ENCODE measurements at places on chromosomes 4 and X.
A peak's percentile ranks its signal among the peaks of the same experiment; 100 is the strongest.

- DNase-seq = no peak
Measured at GRCh38 chrX:113389846-113390245, 549.2 kb upstream of the AMOT start.

GRCh38 chr4:54085284-54085683, 14.7 kb upstream of the GSX2 start:
- DNase-seq = peak; percentile 94

DNA sequence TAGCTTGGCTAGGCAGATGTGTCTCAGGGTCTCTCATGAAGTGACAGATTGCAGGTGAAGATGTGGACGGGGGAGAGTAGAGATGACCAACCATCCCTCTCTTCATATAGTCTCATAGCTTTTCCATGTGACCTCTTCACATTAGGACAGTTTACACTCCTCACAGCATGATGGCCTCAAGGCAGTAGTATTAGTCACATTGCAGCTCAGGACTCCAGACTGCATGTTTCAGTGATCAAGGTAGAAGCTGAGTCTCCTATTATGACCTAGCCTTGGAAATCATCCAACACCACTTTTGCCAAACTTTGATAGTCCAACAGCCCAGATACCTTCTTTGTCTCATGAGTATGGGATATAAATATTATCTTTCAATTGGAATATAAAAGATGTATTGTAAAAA, 147.7 kb downstream of the GASK1B start:
- peak; percentile 21 for DNase-seq

DNA sequence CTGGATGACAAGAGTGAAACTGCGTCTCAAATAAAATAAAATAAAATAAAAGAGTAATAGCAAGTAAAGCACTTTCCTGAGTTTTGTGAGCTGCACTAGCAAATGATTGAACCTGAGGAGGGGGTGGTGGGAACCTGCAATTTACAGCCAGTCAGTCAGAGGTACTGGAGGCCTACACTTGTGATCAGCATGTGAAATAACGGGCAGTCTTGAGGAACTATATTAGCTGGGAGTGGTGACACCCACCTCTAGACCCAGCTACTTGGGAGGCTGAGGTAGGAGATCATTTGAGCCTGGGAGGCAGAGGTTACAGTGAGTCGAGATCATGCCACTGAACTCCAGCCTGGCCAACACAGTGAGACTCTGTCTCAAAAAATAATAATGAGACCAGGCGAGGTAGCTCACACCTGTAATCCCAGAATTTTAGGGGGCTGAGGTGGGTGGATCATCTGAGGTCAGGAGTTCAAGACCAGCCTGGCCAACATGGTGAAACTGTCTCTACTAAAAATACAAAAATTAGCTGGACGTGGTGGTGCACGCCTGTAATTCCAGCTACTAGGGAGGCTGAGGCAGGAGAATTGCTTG, 537.1 kb upstream of the HTR2C start:
- no peak for DNase-seq

- DNase-seq = no peak
Measured at GRCh38 chr4:30838331-30838730, 118.2 kb downstream of the PCDH7 start.

DNA sequence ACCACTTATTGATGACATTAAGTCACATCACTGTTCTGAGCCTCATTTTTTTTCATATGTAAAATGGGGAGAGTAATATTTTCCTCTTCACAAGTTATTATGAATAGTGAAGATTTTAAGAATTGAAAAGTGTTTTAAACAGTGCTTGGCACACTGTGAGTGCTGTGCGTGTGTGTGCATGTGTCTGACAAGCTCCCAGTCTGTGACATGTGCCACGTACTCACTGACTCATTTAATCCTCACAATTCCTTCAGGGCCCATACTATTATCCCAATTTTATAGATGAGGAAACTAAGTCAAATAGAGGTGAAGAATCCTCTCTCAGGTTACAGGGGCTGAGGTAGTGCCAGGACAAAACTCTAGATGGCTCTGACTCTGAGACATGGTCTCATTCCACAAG, 114.1 kb upstream of the NWD2 start:
- no peak for DNase-seq

DNA sequence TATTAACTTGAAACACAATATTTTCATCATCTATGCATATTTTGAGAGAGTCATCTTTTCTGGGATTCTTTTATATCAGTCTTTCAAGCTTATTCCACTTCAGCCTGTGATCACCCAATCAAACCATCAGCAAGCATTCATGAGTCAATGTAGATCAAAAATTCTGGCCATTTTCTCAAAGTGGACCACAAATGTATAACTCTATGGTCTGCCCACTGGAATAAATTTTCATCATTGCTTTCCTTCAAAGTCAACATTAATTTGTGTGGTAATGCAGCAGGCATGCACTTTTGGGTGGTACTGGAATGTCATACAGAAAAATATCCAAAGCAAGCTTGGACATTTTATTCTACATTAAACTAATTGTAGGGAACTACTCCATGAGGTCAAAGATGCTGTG, 1013.0 kb downstream of the STIM2 start:
- peak; percentile 4 for DNase-seq

DNA sequence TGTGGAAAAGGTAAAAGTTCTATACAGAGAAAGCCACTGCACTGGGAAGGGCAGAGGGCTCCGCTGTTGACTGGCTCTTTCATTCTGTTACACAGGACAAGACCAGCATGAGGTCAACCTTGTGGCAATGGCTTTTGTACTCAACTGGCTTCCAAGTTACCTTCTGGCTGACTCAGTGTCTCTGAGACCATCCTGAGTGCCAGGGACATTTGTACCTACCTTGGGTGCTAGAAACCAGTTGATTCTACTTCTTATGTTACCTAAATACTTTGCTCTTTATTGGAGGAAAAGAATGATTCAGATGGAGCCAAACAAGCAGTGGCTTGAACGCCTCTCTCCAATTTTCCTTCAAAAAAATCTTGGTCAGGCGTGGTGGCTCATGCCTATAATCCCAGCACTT, 123.2 kb downstream of the RBM47 start:
- DNase-seq = no peak

DNA sequence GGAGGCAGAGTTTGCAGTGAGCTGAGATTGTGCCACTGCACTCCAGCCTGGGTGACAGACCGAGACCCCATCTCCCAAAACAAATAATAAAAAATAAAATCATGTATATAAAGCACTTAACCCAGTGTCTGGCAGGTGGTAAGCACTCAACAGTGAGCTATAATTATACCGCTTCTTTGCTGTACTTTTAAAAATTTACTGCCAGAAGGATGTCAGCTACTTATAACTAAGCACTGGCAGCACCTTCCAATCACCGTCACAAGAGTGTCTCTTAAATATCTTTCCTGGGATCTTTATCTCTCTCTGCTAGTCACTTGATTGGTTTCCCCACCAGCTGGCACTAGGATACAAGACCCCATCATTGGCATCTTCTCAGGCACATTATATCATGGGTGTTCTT, 53.9 kb upstream of the DAPP1 start:
- no peak for DNase-seq

GRCh38 chr4:101290654-101291053, 56.7 kb downstream of the PPP3CA start:
- no peak for DNase-seq

DNA sequence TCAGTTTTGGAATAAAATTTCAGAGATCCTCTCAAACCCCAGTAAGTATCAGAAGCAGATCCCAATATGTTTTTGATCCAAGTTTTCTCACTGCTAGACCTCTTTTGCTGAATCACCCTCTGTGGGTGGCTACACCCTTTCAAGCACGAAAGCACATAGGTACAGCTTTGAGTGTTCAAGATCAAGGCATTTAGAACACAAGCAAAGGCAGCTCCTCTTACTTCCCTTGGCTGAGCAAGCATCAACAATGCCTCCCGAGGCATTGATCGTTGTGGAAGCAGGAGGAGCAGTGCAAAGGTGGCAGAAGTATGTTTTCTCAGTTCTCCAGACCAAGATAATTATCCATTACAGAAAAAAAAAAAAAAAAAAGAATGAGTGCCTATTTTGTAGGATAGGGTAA, 72.0 kb upstream of the TSPAN7 start:
- no peak for DNase-seq

DNA sequence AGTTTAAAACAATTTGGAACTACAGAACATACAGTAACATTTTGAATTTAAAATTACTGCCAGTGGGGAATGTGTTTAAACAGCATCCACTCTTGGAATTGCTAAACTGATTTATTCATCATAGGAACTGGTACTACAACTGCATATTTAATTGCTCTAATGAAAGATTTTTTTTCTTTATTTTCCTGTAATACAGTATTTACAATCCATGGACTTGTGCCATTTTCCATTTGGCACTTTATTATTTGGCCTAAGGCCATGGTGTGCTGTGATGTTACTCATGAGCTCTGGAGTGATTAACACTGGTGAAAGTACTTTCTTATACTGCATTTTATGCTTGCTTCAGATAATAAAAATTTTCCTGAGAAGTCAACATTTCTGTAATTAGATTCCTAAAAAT, 69.7 kb upstream of the NUDT6 start:
- no peak for DNase-seq

DNA sequence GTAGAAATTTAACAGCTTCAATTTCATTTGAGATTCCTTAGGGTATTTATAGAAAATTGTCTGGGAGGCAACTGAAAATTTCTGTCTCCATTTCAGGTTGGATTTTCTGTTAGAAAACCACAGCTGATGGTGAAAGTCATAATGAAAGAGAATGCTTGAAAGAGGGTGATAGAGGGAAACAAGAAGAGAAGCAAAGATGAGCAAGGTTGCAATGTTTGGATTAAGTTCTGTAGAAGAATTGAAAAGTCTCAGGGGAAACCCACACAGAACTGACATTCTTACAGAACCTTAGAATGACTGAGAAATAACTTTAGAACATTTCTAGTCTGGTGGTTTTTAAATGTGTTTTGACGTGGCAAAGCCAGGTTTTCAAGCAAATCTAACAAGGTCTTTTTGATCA, 14.7 kb downstream of the GBA3 start:
- DNase-seq = no peak

DNA sequence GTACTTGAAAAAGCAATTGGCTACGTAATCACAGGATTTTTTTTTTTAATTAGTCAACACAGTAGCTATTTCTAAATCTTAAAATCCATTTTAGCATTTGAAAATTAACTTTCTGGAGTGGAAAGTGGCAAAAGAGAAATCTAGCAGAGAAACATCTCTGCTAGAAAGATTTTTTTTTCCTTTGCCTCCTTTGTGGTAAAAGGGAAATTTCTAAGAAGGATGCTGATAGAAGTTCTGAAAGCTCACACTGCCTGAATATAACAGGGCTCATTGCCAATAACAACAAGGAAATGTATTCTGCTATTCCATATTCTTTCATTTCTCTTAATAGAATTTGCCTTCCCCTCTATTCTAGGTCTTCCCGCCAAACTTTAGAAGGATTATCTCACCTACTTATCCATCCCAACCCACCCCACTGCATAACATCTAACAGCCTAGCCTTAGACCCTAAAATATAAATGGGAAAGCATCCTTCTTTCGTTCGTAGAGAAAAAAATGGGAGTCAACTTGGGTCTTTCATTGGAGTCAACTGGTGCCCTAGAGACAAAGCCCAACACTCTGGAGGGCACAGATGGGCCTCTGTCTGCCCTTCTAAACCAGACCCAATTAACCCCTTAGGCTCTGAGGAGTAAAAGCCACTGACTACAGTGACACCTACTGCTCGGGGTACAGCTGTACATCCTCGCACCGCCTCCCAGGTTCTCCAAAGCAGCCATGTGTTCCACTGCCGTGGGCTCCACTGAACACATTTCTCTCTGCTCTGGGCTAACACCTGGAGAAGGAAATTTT, 103.9 kb downstream of the MAML3 start:
- no peak for DNase-seq

GRCh38 chr4:68736813-68737212, 66.4 kb upstream of the UGT2B15 start:
- DNase-seq = no peak

- peak; percentile 6 for DNase-seq
Measured at GRCh38 chr4:6972911-6973310, 63.3 kb downstream of the TBC1D14 start.

- no peak for DNase-seq
Measured at GRCh38 chr4:36269101-36269500, 12.3 kb upstream of the DTHD1 start.

GRCh38 chr4:53908661-53909078, 155.7 kb downstream of the CHIC2 start:
- peak; percentile 89 for DNase-seq

DNA sequence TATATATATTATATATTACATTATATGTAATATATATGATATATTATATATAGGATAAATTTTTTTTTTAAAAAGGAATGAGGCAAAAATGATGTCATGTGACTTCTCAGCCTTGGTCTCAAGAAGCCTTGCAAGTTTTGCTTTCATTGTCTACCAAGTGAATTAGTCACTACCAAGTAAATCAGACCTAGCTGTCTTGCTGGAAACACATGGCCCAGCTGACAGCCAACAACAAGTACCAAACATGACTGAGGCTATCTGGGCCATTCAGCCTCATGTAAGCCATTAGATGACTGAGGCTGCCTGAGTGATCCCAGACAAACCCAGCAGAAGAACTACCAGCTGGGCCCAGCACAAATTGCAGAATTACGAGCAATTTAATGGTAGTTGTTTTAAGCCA, 44.9 kb downstream of the HAND2 start:
- no peak for DNase-seq

- no peak for DNase-seq
Measured at GRCh38 chr4:90375081-90375480, 247.9 kb downstream of the CCSER1 start.
